ENCODE measurements at places on chromosomes 3 and 15. TPM values are rescaled to one million over a fixed set of nuclear protein-coding genes. Genes with fewer than 3 reads are reported as not detected.

- no peak for DNase-seq
These were observed 83.3 kb upstream of the MYO5C start for GRCh38 chr15:52378746-52379394.

TRIM71 gene
- total RNA-seq, result 2.5 TPM

- peak; percentile 56 for DNase-seq
These were observed at the start of gene CYFIP1 for GRCh38 chr15:22980189-22981050. CYFIP1 (minus strand) TSS chr15:22980368; CDS start chr15:22947285, 33,083 bp downstream.

DNA sequence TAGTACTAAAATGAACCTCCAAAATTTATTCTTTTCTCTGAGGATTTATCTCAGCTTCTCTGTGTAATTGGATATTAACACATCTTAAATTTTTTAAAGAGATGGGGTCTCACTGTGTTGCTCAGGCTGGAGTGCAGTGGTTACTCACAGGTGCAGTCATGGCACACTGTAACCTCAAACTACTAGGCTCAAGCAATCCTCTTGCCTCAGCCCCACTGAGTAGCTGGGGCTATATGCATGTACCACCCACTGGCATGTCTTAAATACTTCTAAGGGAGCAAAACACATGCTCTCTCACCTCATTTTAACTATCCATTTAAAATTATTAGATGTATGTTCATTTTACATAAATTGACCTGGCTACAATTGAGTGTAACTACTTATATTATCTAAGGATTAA lies 11.3 kb upstream of the TMEM87A start:
- no peak for DNase-seq

- DNase-seq, result peak; percentile 30
These were observed at the start of gene TPM1 for GRCh38 chr15:63041974-63042876. TPM1 (plus strand) TSS chr15:63042747; CDS start chr15:63042830, 83 bp downstream.

DNA sequence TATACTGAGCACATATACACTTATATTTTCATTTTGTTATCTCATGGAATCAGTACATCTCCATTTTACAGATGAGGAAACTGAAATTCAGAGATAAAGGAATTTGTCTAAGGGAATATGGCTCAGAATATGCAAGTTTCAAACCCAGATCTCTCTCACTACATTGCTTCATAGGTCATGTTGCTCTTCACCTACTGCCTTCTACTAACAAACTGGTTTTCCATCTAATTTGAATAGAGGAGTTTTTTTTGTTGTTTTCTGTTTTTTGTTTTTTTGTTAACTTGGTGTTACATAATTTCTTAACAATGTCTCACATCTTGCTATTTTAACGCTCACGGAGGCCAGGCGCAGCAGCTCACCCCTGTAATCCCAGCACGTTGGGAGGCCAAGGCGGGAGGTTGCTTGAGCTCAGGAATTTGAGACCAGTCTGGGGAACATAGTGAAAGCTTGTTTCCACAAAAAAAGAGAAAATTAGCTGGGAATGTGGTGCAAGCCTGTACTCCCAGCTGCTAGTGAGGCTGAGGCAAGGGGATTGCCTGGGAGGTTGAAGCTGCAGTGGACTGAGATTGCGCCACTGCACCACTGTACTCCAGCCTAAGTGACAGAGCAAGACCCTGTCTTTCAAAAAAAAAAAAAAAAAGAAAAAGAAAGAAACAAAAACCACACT lies 37.0 kb downstream of the FMN1 start:
- DNase-seq, result no peak

DNA sequence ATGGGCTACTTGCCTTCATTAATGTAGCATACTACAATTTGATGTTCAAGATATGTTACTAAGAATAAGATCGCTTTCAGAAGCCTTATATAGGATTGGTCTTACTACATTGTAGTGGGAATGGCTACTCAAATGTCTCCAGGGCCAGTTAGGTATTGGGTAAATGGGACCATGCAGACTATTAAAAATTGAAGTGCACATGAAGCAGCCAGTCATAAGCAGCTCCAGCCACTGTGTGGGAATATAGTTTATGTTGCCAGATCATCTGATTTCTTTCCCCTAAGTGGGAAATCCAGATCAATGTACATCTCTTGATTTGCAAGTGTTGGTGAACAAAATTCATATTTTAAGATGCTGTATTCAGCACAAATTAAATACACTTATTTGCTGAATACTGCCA lies 5.1 kb downstream of the CTNNB1 start:
- DNase-seq, result no peak

GRCh38 chr3:134694946-134695543 lies 44.2 kb upstream of the KY start:
- no peak for DNase-seq

GRCh38 chr3:37301980-37302708 lies 127.8 kb upstream of the LRRFIP2 start:
- DNase-seq, result no peak

- DNase-seq, result no peak
These were observed 191.9 kb downstream of the GABRB3 start for GRCh38 chr15:26580943-26581342.

DNA sequence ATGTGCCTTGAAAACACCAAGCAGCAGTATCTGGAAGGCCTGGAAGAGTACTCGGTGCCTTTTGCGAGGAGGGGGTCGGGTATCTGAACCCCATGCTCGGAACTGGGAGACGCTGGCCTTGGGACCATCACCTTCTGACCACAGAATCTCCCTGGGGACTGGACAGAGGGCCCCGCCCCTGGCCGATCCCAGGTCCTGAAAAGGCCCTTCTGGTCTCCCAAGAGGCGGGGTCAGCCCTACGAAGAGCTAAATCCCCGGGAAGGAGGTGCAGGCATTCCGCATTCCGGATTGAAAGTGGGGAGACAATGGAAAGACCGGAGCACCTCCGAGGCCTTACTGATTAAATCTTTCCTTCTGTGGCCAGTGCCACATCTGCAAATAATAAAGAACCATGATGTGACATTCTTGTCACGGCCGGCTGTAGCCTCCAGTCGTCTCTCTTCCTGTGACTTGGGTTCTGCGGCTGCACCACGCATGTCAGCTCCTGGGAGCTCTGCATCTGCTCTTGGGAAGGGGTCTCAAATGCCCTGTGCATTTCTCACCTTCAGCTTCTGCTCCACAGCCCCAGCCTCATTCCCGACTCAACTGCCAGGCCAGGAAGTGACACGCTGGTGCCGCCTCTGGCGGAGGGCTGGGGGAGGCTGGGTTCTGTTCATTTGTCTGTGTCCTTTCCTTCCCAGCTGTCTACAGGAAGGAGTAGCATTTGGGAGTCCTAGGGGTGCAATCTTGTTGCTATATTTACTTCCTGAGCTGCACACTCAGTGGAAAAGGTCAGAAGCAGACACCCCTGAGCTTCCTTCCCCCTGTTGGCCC lies 173.5 kb downstream of the KLF13 start:
- no peak for DNase-seq

DNA sequence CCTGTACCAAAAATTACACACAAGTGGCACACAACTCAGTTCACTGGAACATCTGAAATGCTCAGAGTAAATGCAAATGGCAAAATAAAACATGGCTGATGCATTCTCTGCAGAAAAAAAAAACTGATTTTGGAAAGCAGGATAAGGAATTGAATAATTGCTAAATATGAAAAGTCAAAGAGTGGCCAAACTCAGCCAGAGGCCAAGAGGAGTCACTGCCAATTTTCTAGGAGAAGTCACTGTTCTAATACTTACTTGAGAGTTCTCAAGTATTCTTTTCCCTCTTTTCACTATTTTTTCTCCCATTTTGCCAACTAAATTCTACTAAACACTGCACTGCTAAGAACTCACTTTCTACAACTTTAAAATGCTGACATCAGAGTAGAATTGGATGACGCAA lies 1018.6 kb downstream of the TUSC7 start:
- DNase-seq, result no peak

DNA sequence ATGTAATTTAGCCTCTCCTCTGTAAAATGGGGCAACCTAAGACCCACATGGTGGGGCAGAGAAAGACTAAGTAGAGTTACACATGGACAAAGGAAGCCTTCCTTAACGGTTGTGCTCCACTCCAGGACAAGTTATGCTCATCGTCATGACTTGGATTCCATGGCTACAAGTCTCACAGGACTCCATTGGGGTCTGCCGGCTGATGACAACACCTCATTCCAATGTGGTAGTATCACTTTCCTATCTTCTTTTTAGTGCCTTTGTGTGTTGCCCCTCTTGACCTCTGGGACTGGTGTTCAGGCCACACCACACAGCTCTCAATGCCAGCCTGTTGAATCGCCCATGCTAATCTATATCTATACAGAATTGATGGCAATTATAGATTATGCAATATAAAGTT lies 181.3 kb upstream of the WNT5A start:
- DNase-seq, result no peak

GRCh38 chr15:58628206-58628947 lies 121.1 kb downstream of the ADAM10 start:
- no peak for DNase-seq

UTS2B gene
- 1.6 TPM for total RNA-seq

DNA sequence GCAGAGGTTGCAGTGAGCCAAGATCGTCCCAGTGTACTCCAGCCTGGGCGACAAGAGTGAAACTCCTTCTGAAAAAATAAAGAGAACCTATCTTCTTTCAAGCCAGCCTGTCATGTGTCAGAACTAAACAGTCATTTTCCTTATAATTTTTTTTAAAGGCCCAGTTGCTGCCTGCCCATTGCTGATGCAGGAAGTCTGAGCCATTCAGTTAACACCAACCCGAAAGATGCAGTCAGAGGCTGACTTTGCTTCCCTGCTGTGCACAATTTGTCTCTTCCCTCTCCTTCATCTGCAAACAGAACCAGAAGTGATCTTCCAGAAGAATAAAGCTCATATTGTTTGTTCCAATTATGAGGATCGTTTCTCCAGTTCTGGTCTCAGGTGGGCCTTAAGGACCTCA lies 220.6 kb downstream of the SLCO3A1 start:
- DNase-seq, result no peak

GRCh38 chr3:26703519-26703918 lies 80.9 kb downstream of the LRRC3B start:
- DNase-seq, result no peak

DNA sequence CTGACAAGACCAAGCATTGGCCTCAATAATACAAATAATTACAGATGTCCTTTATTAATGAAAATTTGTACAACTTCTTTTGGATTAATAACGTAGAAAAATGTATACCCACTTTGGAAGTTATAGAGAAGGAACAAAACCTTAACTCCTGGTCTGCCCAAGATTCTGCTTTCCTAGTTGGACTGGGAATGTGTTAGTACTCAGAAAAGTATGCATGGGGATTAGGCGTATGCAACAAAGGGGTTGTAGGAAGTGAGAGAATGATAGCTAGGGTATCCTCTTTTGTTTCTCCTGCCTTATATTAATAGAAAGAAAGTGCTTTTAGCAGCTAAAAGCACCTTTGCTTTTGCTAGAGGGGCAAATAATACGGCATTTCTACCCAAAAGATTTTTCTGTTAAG lies 116.2 kb upstream of the LRRFIP2 start:
- no peak for DNase-seq

GRCh38 chr3:18423401-18424212 lies 1.5 kb downstream of the SATB1 start:
- DNase-seq, result no peak

DNA sequence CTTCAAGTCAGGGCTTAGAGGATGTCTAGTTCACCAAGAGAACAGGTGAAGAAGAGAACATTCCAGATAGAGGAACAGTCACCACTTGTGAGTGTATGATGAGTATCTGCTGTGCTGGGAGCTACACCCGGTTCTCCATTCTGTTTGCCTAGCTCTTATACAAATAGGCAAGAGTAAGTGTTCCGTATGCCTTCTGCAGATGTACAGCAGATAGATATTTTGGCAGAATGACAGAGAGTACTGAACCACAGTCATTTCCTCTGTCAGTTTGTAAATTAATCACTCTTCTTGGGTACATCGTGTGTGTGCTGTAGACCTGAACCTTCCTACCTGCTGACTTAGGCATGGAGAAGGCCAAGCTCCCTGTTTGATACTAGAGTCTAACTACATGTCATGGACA lies 108.3 kb upstream of the CTDSPL start:
- no peak for DNase-seq

- DNase-seq, result no peak
These were observed 62.1 kb upstream of the SLC6A11 start for GRCh38 chr3:10753964-10754363.

- no peak for DNase-seq
These were observed 265.0 kb downstream of the THRB start for GRCh38 chr3:24229468-24230221.

DUOXA2 gene
- not detected for total RNA-seq

ARPIN gene
- 15.9 TPM for total RNA-seq

DNA sequence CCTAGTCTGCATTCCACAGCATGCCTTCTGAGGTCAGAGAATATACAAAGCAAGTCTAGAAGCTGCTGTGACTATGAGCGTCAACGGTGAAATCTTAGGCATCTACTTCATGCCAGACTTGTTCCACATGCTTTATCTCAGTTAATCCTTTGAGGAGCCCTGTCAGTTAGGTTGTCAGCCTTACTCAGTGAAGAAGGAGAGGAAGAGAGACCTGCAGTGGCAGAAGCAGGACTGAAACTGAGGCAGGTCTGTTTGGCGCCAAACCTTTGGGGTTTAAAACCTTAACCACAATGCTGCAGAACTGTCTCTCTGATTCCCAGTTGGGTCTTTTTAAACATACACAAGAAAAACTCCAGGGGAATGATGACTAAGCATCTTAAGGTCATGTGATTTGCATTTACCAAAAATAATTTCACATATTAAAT lies 139.0 kb upstream of the LIPC start:
- DNase-seq, result no peak

PAQR5 gene
- total RNA-seq, result 1.1 TPM

GRCh38 chr3:12273045-12273695 lies 15.7 kb upstream of the PPARG start:
- no peak for DNase-seq

GRCh38 chr15:95175914-95176658 lies 944.7 kb downstream of the MCTP2 start:
- DNase-seq, result no peak

GRCh38 chr3:14236902-14237301 lies 58.3 kb downstream of the LSM3 start:
- no peak for DNase-seq

GRAMD2A gene
- total RNA-seq, result 0.47 TPM

CAPN3 gene
- 1.1 TPM for total RNA-seq

GRCh38 chr3:133886031-133886722 lies 9.5 kb downstream of the RAB6B start:
- no peak for DNase-seq

TM6SF1 gene
- total RNA-seq, result 20.1 TPM

DNA sequence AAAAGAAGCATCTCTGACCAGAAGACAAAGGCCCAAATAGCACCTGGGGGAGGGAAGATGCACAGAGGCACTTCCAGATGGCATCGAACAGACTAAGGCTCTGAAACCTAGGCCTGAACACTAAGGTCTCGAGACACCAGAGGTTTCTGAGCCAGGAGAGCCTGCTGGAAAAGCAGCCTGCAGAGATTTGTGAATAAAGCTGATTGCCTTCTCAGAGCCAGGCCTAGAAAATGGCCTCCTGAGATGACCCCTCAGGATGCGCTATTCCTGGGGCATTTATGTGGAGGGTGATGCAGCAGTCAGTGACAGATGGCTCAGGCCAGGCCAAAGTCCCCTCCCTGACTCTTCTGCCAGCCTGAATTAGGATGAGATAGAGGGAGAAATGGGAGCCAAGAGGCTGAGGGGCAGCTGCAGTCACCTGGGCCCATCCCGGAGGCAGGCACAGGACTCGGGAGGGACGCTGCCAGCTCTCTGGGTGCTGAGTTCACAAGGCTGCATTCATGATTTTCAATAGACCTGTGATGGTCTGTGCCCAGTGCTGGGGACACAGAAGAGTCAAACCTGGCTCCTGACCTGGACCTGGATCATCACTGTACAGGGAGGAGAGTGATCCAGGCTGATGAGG lies 6.9 kb downstream of the PRSS50 start:
- DNase-seq, result no peak
